Heart right ventricle (tissue), 16 donors: ENCODE measurements at places on chromosomes 3 and 15. TPM values are rescaled to one million over a fixed set of nuclear protein-coding genes. Genes with fewer than 3 reads are reported as not detected.

GRCh38 chr3:29332195-29332637, 51.3 kb downstream of the RBMS3 start:
- no peak for DNase-seq
- H3K4me1 ChIP-seq, result peaks cover 67% of the 10 kb centered on the region
- H3K27ac ChIP-seq, result peak overlapping the region; percentile 86
- H3K4me3 ChIP-seq, result no peak overlapping the region

GRCh38 chr3:16834214-16834613, 50.5 kb upstream of the PLCL2 start:
- H3K4me3 ChIP-seq, result no peak overlapping the region
- no peak for DNase-seq
- no peaks in the 10 kb centered on the region for H3K36me3 ChIP-seq
- no peaks in the 10 kb centered on the region for H3K27me3 ChIP-seq

Gene PPIP5K1
- 20.1 TPM for total RNA-seq

DNA sequence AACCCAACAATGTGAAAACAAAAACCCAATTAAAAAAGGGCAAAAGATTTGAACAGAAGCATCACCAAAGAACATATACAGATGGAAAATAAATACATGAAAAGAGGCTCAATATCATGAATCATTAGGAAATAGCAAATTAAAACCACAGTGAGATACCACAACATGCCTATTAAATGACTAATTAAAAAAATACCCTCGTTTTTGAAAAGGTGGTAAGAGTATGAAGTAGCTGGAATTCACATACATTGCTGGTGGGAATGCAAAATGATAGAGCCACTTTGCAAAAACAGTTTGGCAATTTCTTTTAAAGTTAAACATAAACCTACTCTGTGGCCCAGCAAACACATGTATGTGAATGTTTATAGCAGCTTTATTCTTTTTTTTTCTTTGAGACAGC, 75.8 kb downstream of the B3GNT5 start:
- no peak for DNase-seq
- H3K27me3 ChIP-seq, result no peaks in the 10 kb centered on the region
- H3K4me3 ChIP-seq, result no peak overlapping the region
- no peaks in the 10 kb centered on the region for H3K4me1 ChIP-seq
- no peak overlapping the region for H3K27ac ChIP-seq

- H3K4me1 ChIP-seq, result no peaks in the 10 kb centered on the region
- no peaks in the 10 kb centered on the region for H3K27me3 ChIP-seq
- H3K27ac ChIP-seq, result no peak overlapping the region
- DNase-seq, result no peak
- H3K36me3 ChIP-seq, result no peaks in the 10 kb centered on the region
These were observed 76.9 kb downstream of the TRIM69 start for GRCh38 chr15:44813231-44813630.

Gene SHC4
- 2.4 TPM for total RNA-seq

Gene FYCO1
- 150 TPM for total RNA-seq

- H3K4me3 ChIP-seq, result no peak overlapping the region
- DNase-seq, result no peak
- no peak overlapping the region for H3K27ac ChIP-seq
- H3K36me3 ChIP-seq, result no peaks in the 10 kb centered on the region
- no peaks in the 10 kb centered on the region for H3K27me3 ChIP-seq
These were observed 594.0 kb upstream of the UBE2E2 start for GRCh38 chr3:22609139-22609538.

GRCh38 chr3:140177943-140178342, 243.0 kb downstream of the CLSTN2 start:
- no peaks in the 10 kb centered on the region for H3K36me3 ChIP-seq
- no peak for DNase-seq
- H3K27me3 ChIP-seq, result no peaks in the 10 kb centered on the region
- no peak overlapping the region for H3K4me3 ChIP-seq
- H3K4me1 ChIP-seq, result no peaks in the 10 kb centered on the region
- H3K27ac ChIP-seq, result no peak overlapping the region

- no peaks in the 10 kb centered on the region for H3K4me1 ChIP-seq
- no peak for DNase-seq
- no peaks in the 10 kb centered on the region for H3K36me3 ChIP-seq
- H3K27me3 ChIP-seq, result no peaks in the 10 kb centered on the region
These were observed 191.2 kb upstream of the ARPP21 start for GRCh38 chr3:35448121-35448520.

GRCh38 chr15:78195735-78196201, 38.6 kb downstream of the ACSBG1 start:
- DNase-seq, result peak; percentile 2
- no peak overlapping the region for H3K27ac ChIP-seq
- no peaks in the 10 kb centered on the region for H3K27me3 ChIP-seq
- H3K36me3 ChIP-seq, result no peaks in the 10 kb centered on the region
- no peak overlapping the region for H3K4me3 ChIP-seq
- H3K4me1 ChIP-seq, result no peaks in the 10 kb centered on the region

Gene COL6A5
- not detected for total RNA-seq

GRCh38 chr15:48710952-48711495, 65.5 kb upstream of the FBN1 start:
- DNase-seq, result no peak
- no peaks in the 10 kb centered on the region for H3K4me1 ChIP-seq
- no peak overlapping the region for H3K4me3 ChIP-seq
- no peak overlapping the region for H3K27ac ChIP-seq

- no peaks in the 10 kb centered on the region for H3K27me3 ChIP-seq
- H3K4me3 ChIP-seq, result no peak overlapping the region
- no peaks in the 10 kb centered on the region for H3K4me1 ChIP-seq
- DNase-seq, result no peak
- no peak overlapping the region for H3K27ac ChIP-seq
- no peaks in the 10 kb centered on the region for H3K36me3 ChIP-seq
These were observed 225.1 kb upstream of the NDN start for GRCh38 chr15:23912191-23912590.

- H3K36me3 ChIP-seq, result no peaks in the 10 kb centered on the region
- DNase-seq, result no peak
- H3K4me3 ChIP-seq, result no peak overlapping the region
- no peaks in the 10 kb centered on the region for H3K27me3 ChIP-seq
- H3K4me1 ChIP-seq, result no peaks in the 10 kb centered on the region
These were observed 16.5 kb downstream of the PODXL2 start for GRCh38 chr3:127645371-127646015.

- H3K4me1 ChIP-seq, result peaks cover 33% of the 10 kb centered on the region
- DNase-seq, result no peak
- H3K4me3 ChIP-seq, result no peak overlapping the region
- H3K36me3 ChIP-seq, result no peaks in the 10 kb centered on the region
- no peak overlapping the region for H3K27ac ChIP-seq
These were observed 20.8 kb upstream of the TM4SF1 start for GRCh38 chr3:149398296-149398695.
